ENCODE measurements at places on chromosomes 3 and 15.
A peak's percentile ranks its signal among the peaks of the same experiment; 100 is the strongest.

- peak; percentile 3 for DNase-seq
These were observed 501 bp downstream of the NDN start for GRCh38 chr15:23686466-23687142.

- no peak for DNase-seq
These were observed 384.3 kb upstream of the RARB start for GRCh38 chr3:25043749-25044148.

DNA sequence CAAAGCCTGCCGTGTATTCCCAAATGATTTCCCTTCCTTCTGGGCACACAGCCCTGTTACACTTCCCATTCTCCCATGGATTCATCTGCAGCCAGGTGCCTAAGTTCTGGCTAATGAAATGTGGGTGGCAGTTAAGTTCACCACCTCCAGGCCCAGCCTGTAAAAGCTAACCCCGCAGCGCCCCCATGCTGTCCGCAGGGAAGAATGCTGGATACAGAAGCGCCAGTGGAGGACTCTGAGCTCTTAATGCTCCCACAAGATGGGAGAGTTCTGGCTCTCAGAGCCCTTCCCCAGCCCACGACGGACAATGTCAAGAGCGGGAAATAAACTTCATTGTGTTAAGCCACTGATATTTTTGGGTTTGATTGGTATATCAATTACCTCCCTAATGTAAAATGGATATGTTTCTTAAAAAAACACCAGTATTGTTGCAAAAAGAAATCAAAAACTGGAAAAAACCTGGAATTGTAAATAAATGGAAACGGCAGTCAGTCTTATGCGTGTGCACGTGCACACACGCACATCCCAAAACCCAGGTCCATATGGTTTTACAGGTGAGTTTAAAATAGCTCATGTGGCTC is 37.7 kb upstream of the FGD5 start:
- DNase-seq, result peak; percentile 44

DNA sequence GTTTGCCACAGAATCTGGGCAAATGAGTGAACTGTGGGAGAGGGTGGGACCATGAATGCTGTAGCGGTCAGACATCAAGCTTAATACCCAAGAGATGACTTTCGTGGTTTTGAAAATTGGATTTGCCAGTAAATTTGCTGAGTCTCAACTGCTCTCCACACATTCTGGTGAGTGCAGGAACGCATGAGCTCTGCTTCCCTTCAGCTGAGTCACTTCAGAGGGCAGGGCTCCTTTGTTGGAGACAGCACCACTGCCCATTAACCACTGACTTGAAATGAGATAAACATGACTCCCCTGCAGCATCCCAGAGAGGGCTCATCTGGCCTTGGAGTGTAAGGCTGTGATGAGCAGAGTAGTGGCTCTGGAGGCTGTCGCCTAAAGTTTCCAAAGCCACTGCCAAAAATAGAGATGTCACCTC is 22.6 kb downstream of the RARRES1 start:
- no peak for DNase-seq

DNA sequence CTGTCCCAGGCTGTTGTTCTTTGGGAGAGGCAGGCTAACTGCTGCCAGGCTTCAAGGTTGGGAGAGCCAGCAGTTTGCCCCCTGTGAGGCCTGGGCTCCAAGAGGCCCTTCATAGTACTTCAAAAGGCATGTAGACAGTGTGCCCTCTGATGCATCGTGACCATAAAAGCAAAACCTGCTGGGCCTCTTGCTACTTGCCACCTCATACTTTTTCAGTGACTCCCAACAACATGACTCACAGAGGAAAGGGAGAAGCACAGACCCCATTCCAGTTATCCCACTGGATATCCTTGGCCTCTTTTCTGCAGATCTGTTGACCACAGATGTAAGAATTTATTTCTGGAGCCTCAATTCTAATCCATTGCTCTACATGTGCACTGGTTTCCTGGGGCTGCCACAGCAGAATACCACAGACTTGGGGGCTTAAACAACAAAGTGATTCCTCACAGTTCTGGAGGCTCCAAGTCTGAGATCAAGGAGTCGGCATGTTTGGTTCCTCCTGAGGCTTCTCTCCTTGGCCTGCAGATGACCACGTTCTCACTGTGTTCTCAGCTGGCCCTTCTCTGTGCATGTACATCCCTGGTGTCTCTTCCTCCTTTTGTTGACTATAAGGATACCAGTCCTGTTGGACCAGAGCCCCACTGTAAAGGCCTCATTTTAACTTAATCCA is 8.9 kb upstream of the NSMCE3 start:
- DNase-seq, result no peak

DNA sequence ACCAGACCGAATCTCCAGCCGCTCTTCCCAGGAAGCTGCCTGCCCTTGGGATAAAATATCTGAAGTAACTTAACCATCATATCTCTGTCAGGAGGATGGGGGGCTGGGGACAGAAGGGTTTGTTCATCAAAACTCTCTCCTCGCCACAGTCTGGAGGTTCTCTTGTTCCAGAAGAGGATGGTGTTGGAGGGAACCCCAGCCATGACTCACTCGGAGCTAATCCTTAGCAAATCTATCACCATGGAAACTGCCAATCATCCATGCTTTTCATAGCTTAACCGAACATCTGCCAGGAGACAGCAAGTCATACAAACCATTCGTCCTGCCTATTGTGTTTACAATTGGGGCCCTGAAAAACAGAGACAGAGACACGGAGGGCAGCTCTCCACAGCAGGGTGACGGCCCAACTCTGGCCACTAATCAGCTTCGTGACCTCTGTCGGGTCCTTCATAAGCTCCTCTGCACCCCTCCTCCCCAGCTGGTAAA is 73.8 kb upstream of the HEG1 start:
- DNase-seq, result peak; percentile 66

GRCh38 chr15:59236394-59236793 is 29.8 kb downstream of the LDHAL6B start:
- no peak for DNase-seq

GRCh38 chr3:48543271-48543866 is 13.2 kb downstream of the PFKFB4 start:
- peak; percentile 28 for DNase-seq

- no peak for DNase-seq
These were observed 467.9 kb upstream of the ATP11B start for GRCh38 chr3:182325213-182325950.

Measured in adrenal gland (tissue), 19 donors.